Myocyte (in vitro differentiated cells): ENCODE measurements at places on chromosomes 7 and 10. TPM values are rescaled to one million over a fixed set of nuclear protein-coding genes. Genes with fewer than 3 reads are reported as not detected.

- peak; percentile 84 for DNase-seq
These were observed 33.4 kb downstream of the OGDH start for GRCh38 chr7:44639671-44640321.

DNA sequence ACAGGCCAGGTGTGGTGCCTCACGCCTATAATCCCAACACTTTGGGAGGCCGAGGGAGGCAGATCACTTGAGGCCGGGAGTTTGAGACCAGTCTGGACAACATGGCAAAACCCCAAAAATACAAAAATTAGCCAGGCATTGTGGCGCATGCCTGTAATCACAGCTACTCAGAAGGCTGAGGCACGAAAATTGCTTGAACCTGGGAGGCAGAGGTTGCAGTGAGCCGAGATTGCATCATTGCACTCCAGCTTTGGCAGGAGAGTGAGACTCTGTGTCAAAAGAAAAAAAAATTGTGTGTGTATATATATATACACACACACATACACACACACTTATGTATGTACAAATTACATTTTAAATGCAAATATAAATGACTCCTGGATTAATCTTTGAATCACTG, 76.8 kb upstream of the LRRN3 start:
- no peak for DNase-seq

GRCh38 chr10:130761788-130762301, 549.7 kb downstream of the TCERG1L start:
- DNase-seq, result no peak

ARPC1A gene
- 89.4 and 116 TPM in 2 replicates for total RNA-seq

- no peak for DNase-seq
These were observed 9.7 kb upstream of the ANLN start for GRCh38 chr7:36379831-36380504.

DNA sequence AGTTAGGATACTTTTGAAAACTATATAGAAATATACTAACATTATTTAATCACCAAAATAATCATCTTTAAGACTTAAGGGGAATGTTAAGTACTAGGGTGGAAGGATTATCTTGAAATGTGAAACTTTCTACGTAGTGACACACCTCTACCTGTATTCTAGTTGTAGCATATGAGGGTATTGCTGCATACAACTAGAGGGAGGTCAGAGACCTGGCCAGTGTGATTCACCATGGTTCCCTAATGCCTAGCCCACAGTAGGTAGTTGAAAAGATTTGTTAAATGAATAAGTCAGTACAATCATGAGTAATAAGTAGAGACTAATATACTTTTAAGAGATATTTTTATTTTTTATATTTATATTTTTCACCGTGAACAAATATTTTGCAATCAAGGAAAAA, 84.1 kb upstream of the RPA3 start:
- no peak for DNase-seq
